Pancreas (tissue), 10 donors: ENCODE measurements at places on chromosomes 6 and 20. TPM values are rescaled to one million over a fixed set of nuclear protein-coding genes. Genes with fewer than 3 reads are reported as not detected.

DNA sequence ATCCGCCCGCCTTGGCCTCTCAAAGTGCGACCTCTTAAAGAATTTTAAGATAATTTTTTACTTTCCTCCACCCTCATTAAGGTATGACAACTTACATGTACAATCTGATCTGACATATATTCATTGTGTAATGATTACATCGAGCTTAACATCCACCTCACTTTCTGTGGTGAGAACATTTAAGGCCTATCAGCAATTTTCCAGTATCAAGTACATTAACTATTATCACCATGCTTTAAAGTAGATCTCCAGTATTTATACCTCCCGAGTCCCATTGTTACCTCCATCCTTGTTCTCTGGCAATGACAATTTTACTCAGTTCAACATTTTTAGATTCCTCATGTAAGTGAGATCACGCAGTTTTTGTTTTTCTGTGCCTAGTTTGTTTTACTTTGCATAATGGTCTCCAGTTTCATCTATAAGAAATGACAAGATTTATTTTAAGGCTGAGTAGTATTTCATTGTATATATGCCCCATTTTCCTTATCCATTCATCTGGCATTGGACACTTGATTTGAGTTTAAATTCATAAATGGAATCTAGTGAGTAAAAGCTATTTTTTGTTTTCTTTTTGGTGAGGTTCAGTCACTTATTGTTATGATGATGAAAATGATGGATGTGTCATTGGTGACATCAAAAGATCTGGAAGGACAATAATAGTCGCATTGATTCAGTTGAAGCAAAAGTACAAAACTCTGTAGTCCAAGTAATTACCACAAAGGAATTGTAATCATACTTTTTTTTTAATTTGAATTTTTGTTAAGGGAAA, 87.0 kb downstream of the OR2B2 start:
- no peaks in the 10 kb centered on the region for H3K36me3 ChIP-seq
- H3K27me3 ChIP-seq = peaks cover 30% of the 10 kb centered on the region
- DNase-seq = no peak
- H3K4me1 ChIP-seq = no peaks in the 10 kb centered on the region

GRCh38 chr6:77837034-77837784, 184.4 kb downstream of the MEI4 start:
- no peak overlapping the region for H3K4me3 ChIP-seq
- DNase-seq = no peak

GRCh38 chr6:7154341-7155139, 46.8 kb downstream of the RREB1 start:
- H3K36me3 ChIP-seq = no peaks in the 10 kb centered on the region
- H3K27me3 ChIP-seq = no peaks in the 10 kb centered on the region
- H3K27ac ChIP-seq = no peak overlapping the region

DNA sequence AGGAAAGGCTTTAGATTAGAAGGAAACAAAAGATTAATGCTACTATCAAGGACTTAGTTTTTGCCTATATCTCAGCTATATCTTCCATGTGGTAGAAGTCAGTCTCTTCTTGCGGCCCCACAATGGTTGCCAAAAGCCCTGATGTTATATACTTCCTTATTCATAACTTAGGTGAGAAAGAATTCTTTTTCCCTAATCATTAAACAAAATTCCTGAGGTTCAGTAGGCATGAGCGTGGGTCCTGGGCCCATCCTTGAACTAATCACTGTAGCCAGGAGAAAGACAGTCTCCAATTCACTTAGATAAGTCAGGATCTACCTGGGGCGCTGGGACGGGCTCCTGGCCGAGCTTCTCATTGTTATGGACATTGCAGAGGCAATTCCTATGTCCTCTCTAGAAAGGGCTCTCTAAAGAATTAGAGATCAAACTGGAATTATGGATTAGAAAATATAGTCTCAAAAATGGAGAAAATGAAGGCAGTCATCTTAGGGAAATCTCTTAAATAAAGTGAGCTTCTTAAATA, 134.3 kb downstream of the KIF6 start:
- no peak for DNase-seq
- no peak overlapping the region for H3K27ac ChIP-seq
- no peaks in the 10 kb centered on the region for H3K4me1 ChIP-seq
- no peaks in the 10 kb centered on the region for H3K27me3 ChIP-seq
- H3K4me3 ChIP-seq = no peak overlapping the region

DNA sequence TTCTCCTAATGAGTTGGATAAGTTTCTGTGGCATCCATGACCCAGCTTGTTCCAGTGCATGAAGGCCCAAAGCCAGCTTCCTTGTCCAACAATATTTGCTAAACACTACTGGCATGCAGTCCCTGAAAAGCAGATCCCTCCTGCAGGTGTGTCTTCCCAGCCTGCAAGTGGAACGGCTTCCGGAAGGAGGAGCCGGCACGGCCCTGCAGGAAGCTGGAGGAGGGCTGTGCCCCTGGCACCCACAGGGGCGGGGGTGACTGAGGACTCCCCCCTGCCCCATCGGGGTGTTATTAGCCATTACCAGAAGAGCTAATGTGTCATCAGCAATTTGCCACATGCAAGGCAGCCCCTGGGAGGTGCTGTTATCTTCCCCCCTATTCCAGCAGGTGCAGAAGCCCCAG, 27.4 kb downstream of the NPEPL1 start:
- no peaks in the 10 kb centered on the region for H3K4me1 ChIP-seq
- H3K4me3 ChIP-seq = no peak overlapping the region
- DNase-seq = peak; percentile 48
- no peaks in the 10 kb centered on the region for H3K27me3 ChIP-seq
- no peaks in the 10 kb centered on the region for H3K36me3 ChIP-seq

DNA sequence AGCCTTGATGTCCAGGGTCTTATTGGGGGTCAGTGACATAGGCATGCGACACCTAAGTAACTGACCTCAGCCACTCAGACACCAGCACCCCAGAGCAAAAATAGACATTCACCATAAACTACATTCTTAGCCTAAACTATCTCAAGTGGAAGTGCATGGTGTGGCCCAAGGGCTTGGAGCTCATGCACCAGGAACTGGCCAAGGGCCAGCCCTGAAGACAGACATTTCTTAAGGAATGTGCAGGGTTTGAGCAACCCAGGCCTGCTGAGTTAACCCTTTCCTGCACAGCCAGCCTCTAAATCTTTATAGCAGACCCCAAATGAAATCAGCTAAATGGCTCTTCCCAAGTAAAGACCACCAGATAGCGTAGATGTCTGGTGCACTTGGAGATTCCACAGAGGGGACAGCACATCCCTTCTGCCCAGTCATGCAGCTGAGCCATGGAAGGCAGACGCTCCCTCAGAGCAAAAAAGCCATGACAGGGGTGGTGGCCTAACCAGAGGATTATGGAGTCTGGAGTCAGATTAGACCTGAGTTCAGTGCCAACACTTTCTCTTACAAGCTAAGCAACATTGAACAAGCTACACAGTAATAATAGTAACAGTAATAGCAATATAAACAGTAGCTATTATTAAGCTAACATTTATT, 222.6 kb downstream of the ZMYND8 start:
- no peak overlapping the region for H3K4me3 ChIP-seq
- no peaks in the 10 kb centered on the region for H3K36me3 ChIP-seq
- no peaks in the 10 kb centered on the region for H3K4me1 ChIP-seq

GRCh38 chr20:54132612-54133433, 41.0 kb downstream of the CYP24A1 start:
- no peaks in the 10 kb centered on the region for H3K4me1 ChIP-seq
- H3K27ac ChIP-seq = no peak overlapping the region
- DNase-seq = no peak
- no peak overlapping the region for H3K4me3 ChIP-seq
- no peaks in the 10 kb centered on the region for H3K36me3 ChIP-seq

DNA sequence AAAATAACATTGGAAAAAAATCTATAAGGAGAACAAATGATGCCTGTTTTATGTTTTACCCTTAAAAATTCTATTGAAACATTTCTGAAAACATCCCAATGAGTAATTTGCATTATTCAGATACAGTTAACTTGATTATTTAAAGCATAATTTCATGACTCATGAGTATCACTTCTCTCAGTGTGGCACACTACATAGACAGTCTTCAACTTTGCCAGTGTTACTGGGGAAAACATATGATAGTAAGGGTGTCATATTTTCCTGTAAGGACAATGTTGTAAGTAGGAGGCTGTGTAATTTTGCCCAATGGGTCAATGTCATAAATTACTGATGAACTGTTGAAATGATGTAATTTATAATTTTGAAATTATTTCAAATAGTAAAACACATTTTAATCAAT, 125.5 kb downstream of the PHACTR1 start:
- H3K4me1 ChIP-seq = no peaks in the 10 kb centered on the region
- no peaks in the 10 kb centered on the region for H3K36me3 ChIP-seq
- H3K27me3 ChIP-seq = no peaks in the 10 kb centered on the region
- H3K27ac ChIP-seq = no peak overlapping the region
- H3K4me3 ChIP-seq = no peak overlapping the region

GRCh38 chr20:21808863-21809664, 103.6 kb downstream of the PAX1 start:
- no peak overlapping the region for H3K27ac ChIP-seq
- no peaks in the 10 kb centered on the region for H3K27me3 ChIP-seq
- DNase-seq = peak; percentile 25
- no peaks in the 10 kb centered on the region for H3K36me3 ChIP-seq
- H3K4me1 ChIP-seq = no peaks in the 10 kb centered on the region

GRCh38 chr6:47687432-47687831, 10.9 kb upstream of the ADGRF4 start:
- no peaks in the 10 kb centered on the region for H3K27me3 ChIP-seq
- no peaks in the 10 kb centered on the region for H3K4me1 ChIP-seq
- no peak overlapping the region for H3K4me3 ChIP-seq
- no peak overlapping the region for H3K27ac ChIP-seq
- DNase-seq = no peak

- H3K27me3 ChIP-seq = no peaks in the 10 kb centered on the region
- H3K4me3 ChIP-seq = no peak overlapping the region
- H3K27ac ChIP-seq = peak overlapping the region; percentile 28
- peaks cover 16% of the 10 kb centered on the region for H3K4me1 ChIP-seq
Observed at GRCh38 chr20:10793766-10794165, 120.0 kb upstream of the JAG1 start.

DNA sequence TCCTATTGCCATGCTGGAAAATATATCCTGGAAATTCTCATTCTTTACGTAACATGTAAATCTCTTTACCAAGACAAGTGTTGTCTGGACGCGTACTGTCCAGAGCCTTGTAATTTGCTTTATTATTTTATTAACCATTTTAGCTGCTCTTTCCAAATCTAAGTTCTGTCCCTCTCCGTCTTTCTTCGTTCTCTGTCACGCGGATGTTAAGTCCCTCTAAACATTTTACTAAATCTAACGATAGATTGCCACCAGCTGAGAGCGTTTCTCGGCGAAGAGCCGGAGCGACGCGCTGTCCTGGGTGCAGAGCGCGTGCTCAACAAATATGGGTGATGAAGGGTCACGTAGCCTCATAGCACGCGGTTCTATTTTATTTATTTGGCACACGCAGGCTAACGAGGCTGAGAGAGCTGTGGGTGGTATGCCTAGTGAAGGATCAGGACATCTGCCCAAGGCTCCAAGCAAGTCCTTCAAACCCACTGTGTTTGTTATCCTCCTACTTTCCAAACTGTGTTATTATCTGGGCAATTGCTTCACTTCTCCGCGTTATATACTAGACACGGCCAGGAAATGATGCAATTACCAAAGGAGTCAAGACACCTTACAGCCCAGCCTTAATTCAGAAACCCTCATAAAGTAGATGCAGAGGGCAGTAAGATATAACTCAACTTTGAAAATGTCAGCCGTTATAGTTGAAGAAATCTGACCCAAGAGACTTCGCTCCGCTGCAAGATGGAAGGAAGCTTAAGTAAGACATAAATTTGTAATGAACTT, 10.0 kb upstream of the NCOA7 start:
- H3K36me3 ChIP-seq = no peaks in the 10 kb centered on the region
- H3K4me1 ChIP-seq = no peaks in the 10 kb centered on the region
- no peaks in the 10 kb centered on the region for H3K27me3 ChIP-seq
- peak overlapping the region; percentile 94 for H3K27ac ChIP-seq
- DNase-seq = peak; percentile 30
- peak overlapping the region; percentile 31 for H3K4me3 ChIP-seq

- H3K36me3 ChIP-seq = no peaks in the 10 kb centered on the region
- peak; percentile 70 for DNase-seq
- H3K27me3 ChIP-seq = peaks cover 6% of the 10 kb centered on the region
- H3K27ac ChIP-seq = peak within 1 kb of the TSS; percentile 38
Observed at GRCh38 chr6:154995254-154996015, at the start of gene TIAM2. Gene TIAM2, plus strand, starts transcription at chr6:154995315. Its CDS starts 133,909 bp downstream, at chr6:155129224.

GRCh38 chr20:12166053-12166717, 248.5 kb downstream of the BTBD3 start:
- H3K27ac ChIP-seq = no peak overlapping the region
- DNase-seq = peak; percentile 5
- no peaks in the 10 kb centered on the region for H3K4me1 ChIP-seq
- no peaks in the 10 kb centered on the region for H3K36me3 ChIP-seq
- H3K4me3 ChIP-seq = no peak overlapping the region

DNA sequence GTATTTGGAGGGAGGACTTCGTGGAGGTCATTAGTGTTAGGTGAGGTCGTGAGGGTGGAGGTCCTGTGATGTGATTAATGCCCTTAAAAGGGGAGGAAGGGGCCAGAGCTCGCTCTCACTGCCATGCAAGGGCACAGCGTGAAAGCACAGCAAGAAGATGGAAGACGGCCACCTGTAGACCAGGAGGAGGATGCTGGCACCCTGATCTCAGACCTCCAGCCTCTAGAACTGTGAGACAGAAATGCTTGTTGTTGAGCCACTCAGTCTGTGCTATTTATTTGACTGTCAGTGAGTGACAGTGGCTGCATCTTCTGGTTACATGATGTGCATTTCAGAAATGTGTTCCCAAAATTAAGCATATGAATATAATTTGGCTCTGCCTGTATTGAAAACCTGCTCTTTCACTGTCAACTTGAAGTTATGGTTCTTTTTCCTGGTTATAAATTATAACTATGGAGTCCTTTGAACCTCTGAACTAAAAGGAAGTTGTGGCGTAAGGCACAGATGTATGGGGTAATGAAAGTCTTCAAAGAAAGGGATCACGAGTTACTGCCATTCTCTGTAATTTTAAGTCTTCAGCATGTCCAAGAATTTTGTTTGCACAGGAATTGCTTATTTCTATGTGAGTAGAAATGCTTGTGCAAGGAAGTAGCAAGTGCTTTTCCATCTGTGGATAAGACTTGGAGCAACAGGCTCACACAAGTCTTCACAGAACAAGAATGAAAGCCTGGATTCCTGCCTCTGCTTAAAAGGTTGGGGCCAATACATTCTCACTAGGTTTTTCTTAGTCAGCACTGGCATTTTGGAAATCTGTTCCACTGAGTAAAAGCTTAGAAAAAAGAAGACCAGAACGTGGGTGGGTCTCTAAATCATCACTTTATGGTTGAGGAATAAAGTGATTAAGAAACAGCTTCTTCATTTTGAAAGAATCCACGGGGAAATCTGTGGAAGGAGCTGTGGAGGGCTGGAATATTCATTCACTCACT, 10.3 kb downstream of the PPP1R14C start:
- H3K4me1 ChIP-seq = no peaks in the 10 kb centered on the region
- peaks cover 15% of the 10 kb centered on the region for H3K27me3 ChIP-seq
- no peaks in the 10 kb centered on the region for H3K36me3 ChIP-seq
- no peak overlapping the region for H3K4me3 ChIP-seq
- H3K27ac ChIP-seq = no peak overlapping the region

Gene PEX3
- total RNA-seq = 5.6 TPM

Gene BEND6
- total RNA-seq = not detected

Gene SLC17A3
- not detected for total RNA-seq

Gene GTSF1L
- total RNA-seq = not detected

Gene PRSS35
- 0.46 TPM for total RNA-seq

Gene OR11A1
- total RNA-seq = not detected
